ENCODE measurements at places on chromosomes 6 and 20. TPM values are rescaled to one million over a fixed set of nuclear protein-coding genes. Genes with fewer than 3 reads are reported as not detected.

DNA sequence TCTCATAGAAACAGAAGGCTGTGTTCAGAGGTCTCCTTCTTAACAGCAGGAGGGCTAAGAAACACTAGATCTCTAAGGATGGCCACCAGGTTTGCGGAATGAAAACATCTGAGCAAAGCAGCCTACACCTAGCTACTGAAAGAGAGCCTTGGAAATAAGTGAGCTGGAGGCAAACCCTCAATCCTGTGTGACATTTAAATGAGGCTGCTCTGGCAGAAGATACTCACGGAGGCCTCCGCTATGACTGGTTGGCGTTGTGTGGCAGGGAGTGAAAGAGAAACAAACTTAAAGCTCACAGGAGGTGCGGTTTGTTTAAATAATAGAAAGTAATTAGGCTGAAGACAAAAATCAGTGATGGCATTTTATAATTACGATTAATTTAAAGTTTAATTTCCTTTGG is 162.0 kb upstream of the RNF217 start:
- no peak for DNase-seq

DNA sequence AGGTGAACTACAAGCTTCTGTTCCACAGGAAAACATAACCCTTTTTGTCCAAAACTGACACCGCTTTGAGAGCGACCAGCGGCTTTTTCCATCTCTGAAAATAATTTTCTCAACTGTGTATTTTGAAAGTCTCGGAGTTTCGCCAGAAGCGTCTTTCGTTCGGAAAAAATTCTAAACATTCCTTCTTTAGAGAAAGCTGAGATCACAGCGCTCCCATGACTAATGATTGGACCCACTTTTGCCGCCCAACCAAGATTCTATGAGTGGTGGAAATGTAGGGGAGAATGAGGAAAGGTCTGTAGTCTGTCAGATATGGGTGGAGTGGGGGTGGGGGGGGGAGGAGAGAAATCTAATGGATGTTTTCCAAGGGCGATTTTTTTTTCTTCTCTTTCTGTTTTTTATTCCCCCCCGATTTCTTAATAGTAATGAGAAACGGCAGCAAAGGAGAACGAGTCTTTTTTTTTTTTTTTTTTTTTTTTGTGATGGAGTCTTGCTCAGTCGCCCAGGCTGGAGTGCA is 189.3 kb downstream of the TRIM27 start:
- no peak for DNase-seq

DNA sequence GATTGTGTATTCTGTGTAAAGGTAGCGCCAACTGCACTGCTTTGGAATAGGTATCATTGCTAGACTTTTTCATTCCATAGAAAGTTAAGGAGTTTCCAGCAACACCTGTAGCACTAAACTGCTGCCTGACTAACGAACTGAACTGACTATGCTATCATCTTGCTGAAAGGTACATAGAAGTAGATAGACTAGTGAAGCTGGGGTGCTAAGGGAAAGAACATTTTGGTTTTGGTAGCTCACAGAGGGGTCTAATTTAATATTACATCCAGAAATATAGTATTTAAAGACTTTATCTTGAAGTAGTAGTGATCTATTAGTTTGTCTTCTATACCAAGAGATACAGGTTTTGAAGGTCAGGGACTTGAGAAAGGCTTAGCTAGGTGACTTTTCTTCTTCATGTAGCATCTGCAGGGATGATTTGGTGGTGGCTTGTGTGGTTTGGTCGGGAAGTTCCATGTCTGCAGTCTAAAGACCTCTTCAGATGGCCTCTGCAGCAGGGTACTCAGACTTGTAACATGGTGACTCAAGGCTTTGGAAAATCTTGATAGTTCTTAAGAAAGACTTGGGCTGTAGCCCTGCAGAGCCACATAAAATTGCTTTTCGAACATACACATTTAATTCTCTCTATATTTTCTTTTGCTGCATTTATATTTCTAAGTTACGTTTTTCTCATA is 10.2 kb downstream of the SENP6 start:
- no peak for DNase-seq

GRCh38 chr20:709423-709822 is 33.8 kb upstream of the SCRT2 start:
- DNase-seq: no peak

The CNBD2 gene
- 14.2 TPM for polyA plus RNA-seq

The GPX5 gene
- polyA plus RNA-seq: not detected

GRCh38 chr6:47404435-47404834 is 73.2 kb upstream of the CD2AP start:
- no peak for DNase-seq

The BTNL2 gene
- not detected for polyA plus RNA-seq

The PHF3 gene
- polyA plus RNA-seq: 35.1 TPM

The SLC32A1 gene
- not detected for polyA plus RNA-seq

The GATA5 gene
- polyA plus RNA-seq: not detected

The PSMB1 gene
- polyA plus RNA-seq: 495 TPM

DNA sequence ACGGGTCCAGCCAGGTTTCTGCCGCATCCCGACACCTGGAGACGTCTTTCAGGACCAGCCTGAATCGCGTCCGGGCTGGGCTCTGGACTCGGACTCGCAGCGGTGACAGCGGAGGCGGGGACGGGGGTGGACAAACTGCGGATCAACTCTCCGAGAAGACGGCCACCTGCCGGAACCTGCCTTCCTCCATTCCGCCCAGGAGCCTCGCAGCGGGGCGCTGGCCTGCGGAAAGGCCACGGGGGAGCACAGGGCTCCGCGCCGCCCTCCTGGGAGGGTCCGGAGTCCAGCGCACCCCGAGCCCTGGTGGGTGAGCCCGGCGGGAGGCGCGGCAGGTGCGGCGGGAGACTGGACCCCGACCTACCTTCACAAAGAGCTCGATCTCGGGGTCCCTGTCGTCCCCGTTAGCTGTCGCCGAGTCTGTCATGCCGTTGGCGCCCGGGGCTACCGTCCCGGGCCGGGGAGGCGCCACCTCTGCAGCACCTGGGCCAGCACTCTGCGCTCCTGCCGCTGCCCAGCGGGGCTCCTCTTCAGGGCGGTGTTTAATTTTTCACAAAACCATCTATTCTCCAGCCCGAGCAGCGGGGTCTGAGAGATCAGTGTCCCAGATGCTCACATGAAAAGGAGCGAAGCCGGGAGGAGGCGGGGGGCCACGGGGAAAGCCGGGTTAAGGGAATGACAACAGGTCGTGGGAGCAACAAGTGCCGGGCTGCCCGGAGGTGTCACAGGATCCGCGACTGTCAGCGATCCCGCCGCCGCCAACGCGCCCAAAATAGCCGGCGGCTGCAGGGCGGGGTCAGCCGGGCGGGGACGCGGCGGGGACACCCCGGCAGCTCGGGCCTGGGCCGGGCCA is at the start of gene CLIC5:
TSS of gene CLIC5 (minus strand) at position 742 of the 850 bp plus-strand sequence. CDS start at position 424, 318 bp downstream.
- peak; percentile 4 for DNase-seq

DNA sequence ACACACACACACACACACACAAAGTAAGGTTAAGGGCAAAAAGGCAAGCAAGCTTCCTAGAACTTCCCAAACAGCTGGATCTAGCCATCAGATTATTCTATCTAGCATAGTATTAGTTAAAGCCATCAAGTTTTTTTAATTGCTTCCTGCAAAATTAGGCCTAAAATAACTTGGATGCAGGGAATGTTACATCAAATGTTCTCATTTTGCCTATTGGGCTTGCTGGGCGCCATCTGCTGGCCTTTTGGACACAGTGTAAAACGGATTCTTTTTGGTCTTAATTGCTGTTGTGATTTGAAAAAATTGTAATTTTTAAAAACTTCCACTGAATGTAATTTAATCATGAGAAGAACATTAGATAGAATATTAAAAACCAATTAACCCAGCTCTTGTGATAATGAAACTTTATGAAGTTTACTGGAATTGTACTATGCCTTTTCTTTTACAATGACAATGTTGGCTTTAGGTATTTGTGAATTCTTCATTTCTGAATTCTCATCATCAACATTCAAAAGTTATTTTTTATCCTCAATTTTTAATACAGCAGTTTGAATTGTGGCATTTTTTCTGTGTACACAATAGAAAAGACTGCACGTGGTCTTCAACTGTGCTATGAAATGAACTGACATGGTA is 6.8 kb downstream of the MKKS start:
- DNase-seq: peak; percentile 23

The PRDM13 gene
- polyA plus RNA-seq: not detected

DNA sequence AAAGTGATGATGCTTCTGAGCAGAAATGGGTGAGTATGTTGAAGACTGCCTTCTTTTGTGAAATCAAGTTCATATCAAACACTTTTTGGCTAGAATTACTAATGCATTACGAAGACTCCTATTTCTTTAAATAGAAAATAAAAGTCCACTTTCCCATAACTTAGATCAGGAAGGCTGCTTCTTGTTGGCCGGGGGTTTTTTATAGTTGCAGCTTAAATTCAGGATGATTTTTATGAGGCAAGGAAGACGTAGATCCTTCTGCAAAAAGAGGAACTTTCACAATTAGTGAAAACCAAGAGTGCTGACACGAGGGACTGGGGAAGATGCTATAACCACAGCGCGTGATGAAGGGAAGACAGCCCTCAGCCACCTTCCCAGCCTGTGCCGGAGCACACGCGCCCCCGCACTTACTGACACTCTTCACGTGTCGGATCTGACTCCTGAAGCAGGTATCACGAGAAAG is 206.1 kb upstream of the PRDM1 start:
- DNase-seq: peak; percentile 68

DNA sequence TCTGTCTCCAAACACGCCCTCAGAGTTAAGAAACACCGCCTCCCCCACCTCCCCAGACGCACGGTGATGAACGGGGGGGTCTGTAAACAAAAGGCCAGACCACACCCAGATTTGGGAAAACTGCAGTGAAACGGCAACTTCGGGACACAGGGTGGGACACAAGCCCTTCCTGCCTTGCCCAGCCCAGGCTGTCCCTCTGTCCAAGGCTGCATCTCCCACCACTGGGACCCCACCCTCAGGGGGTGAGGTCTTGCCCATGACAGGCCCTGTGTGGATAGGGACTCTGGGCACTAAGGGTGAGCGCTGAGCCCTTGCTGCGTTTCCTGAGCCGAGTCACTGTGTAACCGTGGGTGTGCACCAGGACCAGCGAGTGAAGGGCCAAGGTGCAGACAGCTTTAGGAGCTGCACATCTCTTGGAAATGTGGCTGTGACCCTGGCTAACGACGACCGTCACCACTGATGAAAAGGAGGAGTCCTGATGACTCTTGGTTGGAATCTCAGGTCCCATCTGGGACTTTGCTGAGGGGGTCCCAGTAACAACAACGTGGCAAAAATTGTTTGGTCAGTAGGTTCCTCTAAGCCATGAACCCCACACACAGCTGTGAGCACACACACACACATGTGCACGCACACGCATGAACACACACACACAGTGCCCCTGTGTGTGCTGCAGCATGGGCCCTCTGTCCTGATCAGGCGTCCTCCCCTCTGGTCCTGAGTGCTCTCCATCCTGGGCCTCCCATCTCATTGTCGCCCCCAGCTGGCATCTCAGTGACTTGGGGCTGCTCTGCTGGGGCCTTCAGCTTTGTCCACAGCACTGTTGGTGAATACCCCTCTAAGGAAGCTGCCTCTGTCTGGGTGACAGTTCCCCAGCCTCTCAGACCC is 100.6 kb downstream of the RAMACL start:
- DNase-seq: no peak

GRCh38 chr6:45988635-45989034 is 27.0 kb downstream of the CLIC5 start:
- DNase-seq: no peak

- DNase-seq: peak; percentile 13
These were observed 48.8 kb downstream of the DST start for GRCh38 chr6:56593801-56594318.

The GPR6 gene
- polyA plus RNA-seq: not detected

Data from naive B cell (primary cell).